ENCODE measurements at places on chromosomes 2 and 18. TPM values are rescaled to one million over a fixed set of nuclear protein-coding genes. Genes with fewer than 3 reads are reported as not detected.

The AQP12B gene
- total RNA-seq: not detected

The GAREM2 gene
- total RNA-seq: 7.1 TPM

The B4GALT6 gene
- total RNA-seq: 18.6 TPM

The CCL20 gene
- total RNA-seq: 2.0 TPM

The GPBAR1 gene
- 1.4 TPM for total RNA-seq

The FTCDNL1 gene
- total RNA-seq: 0.52 TPM

DNA sequence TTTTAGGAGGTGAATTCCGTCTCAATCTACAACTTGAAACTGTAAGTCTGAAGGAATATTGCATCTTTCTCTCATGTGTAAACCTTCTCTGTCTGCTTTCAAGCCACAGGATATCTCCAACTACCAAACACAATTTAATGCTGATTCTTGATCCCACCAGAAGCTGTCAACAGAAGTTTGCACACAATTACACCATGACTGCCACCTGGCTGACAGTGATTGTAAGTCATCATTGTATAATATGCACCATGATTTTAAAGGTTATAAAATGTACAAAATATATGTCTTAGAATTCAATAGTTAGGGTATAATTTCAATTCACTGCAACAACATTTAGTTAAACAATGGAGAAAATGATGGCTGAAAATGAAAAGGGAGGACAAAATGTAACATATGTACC is 18.4 kb downstream of the PREPL start:
- peak; percentile 65 for DNase-seq
- no peaks in the 10 kb centered on the region for H3K27me3 ChIP-seq
- no peaks in the 10 kb centered on the region for H3K4me1 ChIP-seq
- H3K4me3 ChIP-seq: no peak overlapping the region

DNA sequence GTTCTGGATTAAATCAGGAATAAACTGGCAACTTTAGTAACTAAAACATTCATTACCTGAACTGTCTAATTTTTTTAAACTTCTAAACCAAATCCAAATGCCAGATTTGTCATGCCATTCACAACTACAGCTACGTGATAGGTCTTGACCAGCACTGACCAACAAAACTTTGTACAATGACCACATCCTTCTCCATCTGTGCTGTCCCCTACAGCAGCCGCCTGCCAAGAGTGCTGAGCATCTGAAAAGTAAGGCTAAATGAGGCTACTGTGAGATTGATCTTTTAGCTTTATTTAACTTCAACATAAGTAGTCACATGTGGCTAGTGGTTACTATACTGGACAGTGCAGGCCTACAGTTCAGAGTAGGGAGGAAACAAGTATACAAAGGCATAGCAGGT is 7.6 kb downstream of the FAM168B start:
- DNase-seq: no peak
- H3K36me3 ChIP-seq: peaks cover 46% of the 10 kb centered on the region
- H3K4me1 ChIP-seq: no peaks in the 10 kb centered on the region
- H3K27me3 ChIP-seq: no peaks in the 10 kb centered on the region

DNA sequence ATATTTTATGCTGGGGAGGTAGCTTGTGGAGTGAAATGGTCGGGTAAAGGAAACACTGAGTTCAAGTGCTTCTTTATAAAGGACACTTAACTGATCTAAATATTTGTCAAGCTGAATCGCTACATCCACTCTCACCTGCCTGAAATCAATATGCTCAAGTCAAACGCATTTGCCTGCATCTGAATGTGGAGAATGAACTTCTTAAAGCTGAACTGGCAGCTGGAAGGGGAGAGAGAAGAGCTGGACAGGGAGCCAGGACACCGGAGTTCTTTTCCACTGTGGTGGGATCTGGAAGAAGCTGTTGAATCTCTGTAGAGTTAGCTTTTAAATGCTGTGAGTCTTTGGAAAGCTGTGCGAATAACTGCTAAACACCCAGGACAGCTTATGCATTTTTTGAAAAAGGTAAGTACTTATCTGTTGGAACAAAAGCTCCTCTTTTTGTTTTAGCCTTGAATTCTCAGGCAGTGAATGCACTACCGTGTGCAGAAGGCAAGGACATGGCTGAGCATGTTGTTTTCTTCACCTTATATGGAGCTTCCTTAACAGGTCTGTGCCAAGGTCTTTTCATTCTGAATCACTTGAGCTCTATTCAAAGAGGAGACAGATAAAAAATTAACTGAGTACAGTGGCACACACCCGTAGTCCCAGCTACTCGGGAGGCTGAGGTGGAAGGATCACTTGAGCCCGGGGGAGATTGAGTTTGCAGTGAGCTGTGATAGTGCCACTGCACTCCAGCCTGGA is 74.2 kb upstream of the KLF7 start:
- H3K4me3 ChIP-seq: no peak overlapping the region
- no peak overlapping the region for H3K27ac ChIP-seq
- peak; percentile 15 for DNase-seq
- no peaks in the 10 kb centered on the region for H3K27me3 ChIP-seq
- H3K4me1 ChIP-seq: peaks cover 15% of the 10 kb centered on the region

DNA sequence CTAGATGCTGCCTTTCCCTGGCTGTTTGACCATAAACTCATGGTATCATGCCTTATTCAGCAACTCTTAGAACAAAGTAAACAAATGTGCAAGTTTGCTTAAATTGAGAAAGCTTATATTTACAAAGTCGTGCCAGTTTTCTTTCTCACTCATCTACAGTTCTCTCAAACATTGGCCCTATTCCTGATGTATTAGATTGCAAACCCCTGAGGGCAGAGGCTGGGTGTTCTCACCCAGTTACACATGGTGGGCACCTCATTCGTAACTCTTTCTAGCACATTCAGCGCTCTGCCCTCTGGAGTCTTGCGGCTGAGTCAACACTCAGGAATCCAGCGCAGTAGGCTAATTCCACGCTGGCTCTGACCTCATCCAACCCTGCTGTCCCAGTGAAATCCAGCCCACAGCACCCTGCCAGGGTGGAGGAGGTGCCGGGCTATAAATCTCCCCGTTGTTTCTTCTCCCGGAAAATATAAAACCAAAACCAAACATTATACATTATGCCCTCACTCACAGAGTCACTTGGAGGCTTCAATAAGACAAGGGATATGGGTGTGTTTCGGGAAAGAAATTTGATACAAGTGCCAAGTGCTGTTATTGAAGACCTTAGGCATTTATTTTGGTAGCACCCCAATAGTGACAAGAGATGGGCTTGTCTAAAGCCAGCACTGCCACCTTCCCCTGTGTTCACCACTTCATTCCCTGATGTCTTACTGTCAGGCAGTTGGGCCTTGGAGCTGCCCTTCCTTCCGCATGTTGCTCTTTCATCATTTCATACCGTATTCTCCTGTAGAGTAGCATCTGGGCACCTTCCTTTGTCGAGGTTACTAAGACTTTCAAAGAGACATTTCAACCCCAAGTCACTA is 287.4 kb downstream of the PRKCE start:
- no peaks in the 10 kb centered on the region for H3K27me3 ChIP-seq
- no peak for DNase-seq
- no peak overlapping the region for H3K27ac ChIP-seq
- no peak overlapping the region for H3K4me3 ChIP-seq

GRCh38 chr2:131103165-131103564 is 2.0 kb upstream of the PLEKHB2 start:
- no peak overlapping the region for H3K4me3 ChIP-seq
- H3K4me1 ChIP-seq: peaks cover 26% of the 10 kb centered on the region
- peaks cover 2% of the 10 kb centered on the region for H3K36me3 ChIP-seq
- H3K27me3 ChIP-seq: no peaks in the 10 kb centered on the region

GRCh38 chr2:44371445-44371844 is 9.7 kb downstream of the CAMKMT start:
- DNase-seq: no peak
- no peaks in the 10 kb centered on the region for H3K4me1 ChIP-seq
- no peaks in the 10 kb centered on the region for H3K27me3 ChIP-seq
- H3K27ac ChIP-seq: no peak overlapping the region
- no peak overlapping the region for H3K4me3 ChIP-seq

GRCh38 chr2:29134933-29135332 is 19.7 kb downstream of the CLIP4 start:
- H3K4me3 ChIP-seq: no peak overlapping the region
- no peaks in the 10 kb centered on the region for H3K27me3 ChIP-seq
- H3K4me1 ChIP-seq: no peaks in the 10 kb centered on the region
- peaks cover 44% of the 10 kb centered on the region for H3K36me3 ChIP-seq
- DNase-seq: no peak

DNA sequence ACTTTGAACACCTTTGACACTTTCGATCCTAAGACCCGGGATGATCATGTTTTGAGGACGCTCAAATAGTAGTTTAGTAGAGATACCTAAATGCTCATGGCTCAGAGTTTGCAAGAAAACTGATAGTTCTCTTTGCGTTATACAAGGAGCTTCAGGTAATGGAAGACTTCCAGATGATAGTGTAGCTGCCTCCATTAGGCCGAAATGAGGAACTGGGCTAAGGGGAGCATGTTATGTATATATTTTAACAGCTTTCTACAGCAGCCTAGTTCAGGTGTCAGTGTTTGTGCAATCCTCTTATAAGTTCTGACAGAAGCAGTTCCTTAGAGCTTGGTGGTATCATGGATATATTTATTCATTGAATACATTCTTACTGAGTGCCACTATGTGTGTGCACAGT is 126.7 kb upstream of the EPC2 start:
- DNase-seq: no peak
- H3K27ac ChIP-seq: no peak overlapping the region
- H3K4me3 ChIP-seq: no peak overlapping the region
- no peaks in the 10 kb centered on the region for H3K27me3 ChIP-seq
- H3K36me3 ChIP-seq: no peaks in the 10 kb centered on the region
- no peaks in the 10 kb centered on the region for H3K4me1 ChIP-seq

DNA sequence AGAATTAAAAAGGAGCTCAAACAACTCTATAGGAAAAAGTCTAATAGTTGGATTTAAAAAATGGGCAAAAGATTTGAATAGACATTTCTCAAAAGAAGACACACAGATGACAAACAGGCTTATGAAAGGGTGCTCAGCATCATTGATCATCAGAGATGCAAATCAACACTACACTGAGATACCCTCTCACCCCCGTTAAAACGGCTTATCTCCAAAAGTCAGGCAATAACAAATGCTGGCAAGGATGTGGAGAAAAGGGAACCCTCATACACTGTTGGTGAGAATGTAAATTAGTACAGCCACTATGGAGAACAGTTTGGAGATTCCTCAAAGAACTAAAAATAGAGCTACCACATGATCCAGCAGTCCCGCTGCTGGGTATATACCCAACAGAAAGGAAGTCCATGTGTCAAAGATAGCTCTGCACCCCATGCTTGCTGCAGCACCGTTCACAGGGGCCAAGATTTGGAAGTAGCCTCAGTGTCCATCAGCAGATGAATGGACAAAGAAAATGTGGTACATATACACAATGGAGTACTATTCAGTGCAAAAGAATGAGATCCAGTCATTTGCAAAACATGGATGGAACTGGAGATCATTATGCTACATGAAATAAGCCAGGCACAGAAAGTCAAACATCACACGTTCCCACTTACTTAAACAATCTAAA is 46.7 kb upstream of the B3GNT7 start:
- no peaks in the 10 kb centered on the region for H3K27me3 ChIP-seq
- H3K4me3 ChIP-seq: no peak overlapping the region
- no peak for DNase-seq
- H3K4me1 ChIP-seq: no peaks in the 10 kb centered on the region

DNA sequence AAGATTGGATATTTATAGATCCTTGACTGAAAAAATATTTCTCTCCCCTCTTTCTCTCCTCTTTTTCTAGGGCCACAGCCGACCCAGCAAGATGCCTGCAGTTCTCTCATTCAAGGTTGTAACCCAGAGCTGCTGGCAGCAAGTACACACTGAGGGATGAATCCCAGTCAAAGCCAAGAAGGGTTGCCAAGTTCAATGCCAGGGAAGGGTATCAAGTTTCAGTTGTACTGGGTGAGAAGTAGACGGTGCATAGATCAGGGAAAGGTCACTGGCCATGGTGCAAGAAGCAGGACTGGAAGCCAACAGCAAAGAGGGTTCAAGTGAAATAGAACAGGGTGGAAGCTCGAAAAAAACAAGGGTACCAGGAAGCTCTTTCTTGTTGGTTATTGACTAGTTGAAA is 170.2 kb downstream of the NRP2 start:
- H3K27me3 ChIP-seq: no peaks in the 10 kb centered on the region
- no peaks in the 10 kb centered on the region for H3K4me1 ChIP-seq
- no peak overlapping the region for H3K27ac ChIP-seq
- H3K36me3 ChIP-seq: no peaks in the 10 kb centered on the region

DNA sequence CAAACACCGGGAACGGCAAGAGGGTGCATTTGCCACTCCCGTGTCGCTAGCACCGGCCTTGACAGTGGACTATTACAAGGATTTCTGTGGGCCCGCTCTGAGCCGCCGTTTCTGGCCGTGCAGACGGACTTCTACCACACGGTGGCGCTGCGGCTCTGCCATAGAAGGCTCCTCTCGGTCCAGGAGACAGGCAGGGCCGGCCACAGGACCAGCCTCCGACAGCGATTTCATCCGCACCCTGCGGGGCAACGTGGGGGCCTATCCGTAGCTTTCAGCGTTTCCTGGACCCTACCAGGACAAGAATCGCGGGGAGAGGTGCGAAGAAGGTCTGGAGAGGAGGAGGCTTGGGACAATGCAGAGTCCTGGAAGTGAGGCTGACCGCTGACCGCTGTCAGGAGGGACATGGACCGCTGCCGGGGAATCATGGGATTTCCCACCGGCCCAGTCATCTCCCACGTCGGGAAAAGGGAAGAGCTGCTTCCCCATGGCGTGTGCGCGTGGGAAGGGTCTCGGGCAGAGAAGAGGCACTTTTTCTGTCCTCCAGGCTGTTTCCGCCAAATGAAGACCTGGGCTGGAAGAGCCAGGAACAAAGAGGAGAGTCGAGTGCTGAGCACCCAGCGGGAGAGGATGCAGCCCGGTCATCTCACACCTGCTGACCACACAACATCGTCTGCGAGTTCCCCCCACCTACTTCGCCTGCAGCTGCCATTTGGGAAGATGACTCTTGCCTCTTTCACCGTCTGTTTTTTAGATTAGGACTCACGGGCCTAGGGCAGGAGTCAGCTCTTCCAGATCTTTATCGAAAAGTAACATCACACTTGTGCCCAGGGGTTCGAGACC is 35.5 kb upstream of the HAAO start:
- H3K27me3 ChIP-seq: no peaks in the 10 kb centered on the region
- H3K4me3 ChIP-seq: no peak overlapping the region
- H3K36me3 ChIP-seq: no peaks in the 10 kb centered on the region
- H3K27ac ChIP-seq: no peak overlapping the region

Data from natural killer cell (primary cell).